Foreskin fibroblast (primary cell): ENCODE measurements at places on chromosomes 7 and 10.

- no peak for DNase-seq
Observed at GRCh38 chr7:70390251-70390650, 741.7 kb upstream of the GALNT17 start.

- DNase-seq: peak; percentile 20
Observed at GRCh38 chr10:108362296-108362695, 1197.8 kb upstream of the SORCS1 start.

GRCh38 chr10:112389271-112389822, 15.4 kb downstream of the ACSL5 start:
- peak; percentile 58 for DNase-seq

- no peak for DNase-seq
Observed at GRCh38 chr10:61933859-61934555, 32.5 kb downstream of the ARID5B start.

- no peak for DNase-seq
Observed at GRCh38 chr10:17821893-17822292, 12.7 kb downstream of the MRC1 start.

DNA sequence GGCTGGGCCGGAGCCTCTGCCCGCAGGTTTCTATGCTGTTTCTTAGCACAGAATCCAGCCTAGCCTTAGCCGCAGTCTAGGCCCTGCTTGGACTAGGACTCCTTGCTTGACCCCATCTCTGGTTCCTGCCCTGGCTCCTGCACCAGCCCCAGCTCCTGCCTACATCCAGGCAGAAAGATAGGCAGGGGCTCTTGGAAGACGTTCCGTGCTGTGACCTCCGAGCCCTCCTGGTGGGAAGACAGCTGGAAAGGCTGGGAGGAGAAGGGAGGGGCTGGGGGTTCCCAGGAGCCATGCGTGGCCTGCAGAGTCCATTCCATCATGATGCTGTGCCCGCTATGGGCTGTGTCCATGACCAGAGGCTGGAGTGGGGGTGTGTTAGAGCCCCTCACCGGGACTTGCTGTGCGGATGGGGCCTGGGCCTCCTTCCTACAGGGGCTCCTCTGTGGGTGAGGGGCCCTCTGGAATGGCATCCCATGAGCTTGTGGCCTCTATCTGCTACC, 26.2 kb downstream of the RAMP3 start:
- DNase-seq: no peak
